ENCODE measurements at places on chromosomes 2 and 18.

DNA sequence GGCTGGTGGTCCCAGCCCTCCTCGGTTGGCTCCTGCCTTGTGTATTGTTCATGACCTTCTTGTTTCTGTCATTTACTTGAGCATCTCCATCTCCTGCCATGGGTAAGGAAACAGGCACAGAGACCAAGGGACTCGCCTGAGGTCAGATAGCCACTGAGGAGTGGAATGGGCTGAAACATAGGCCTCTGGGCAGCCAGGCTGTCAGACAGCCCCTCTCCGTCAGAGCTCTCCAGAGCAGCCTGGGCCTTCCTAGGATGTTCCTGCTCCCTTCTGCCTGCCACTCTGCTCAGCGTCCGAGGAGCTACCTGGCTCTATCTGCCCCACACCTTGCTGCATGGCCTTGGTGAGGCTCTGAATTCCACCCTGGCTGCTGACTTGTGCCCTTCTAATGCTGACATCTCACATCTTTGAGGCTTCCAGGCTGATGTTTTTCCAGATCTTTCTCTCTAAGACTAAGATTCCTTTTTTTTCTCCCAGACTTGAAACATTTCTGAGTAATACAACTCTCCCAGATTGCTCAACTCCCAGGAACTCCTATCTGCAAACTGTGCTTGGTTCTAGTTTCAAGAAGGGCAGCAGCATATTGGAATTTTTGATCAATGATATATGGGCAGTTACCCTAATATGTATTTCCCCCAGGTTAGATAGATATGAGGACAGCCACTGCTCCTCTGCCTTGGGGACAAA is 67.7 kb downstream of the MCFD2 start:
- DNase-seq: no peak

GRCh38 chr2:229732897-229733296 is 18.5 kb upstream of the DNER start:
- no peak for DNase-seq

GRCh38 chr2:71711133-71711855 is 257.9 kb downstream of the DYSF start:
- no peak for DNase-seq

- DNase-seq: no peak
Measured at GRCh38 chr2:18518116-18519111, 42.0 kb downstream of the RDH14 start.

DNA sequence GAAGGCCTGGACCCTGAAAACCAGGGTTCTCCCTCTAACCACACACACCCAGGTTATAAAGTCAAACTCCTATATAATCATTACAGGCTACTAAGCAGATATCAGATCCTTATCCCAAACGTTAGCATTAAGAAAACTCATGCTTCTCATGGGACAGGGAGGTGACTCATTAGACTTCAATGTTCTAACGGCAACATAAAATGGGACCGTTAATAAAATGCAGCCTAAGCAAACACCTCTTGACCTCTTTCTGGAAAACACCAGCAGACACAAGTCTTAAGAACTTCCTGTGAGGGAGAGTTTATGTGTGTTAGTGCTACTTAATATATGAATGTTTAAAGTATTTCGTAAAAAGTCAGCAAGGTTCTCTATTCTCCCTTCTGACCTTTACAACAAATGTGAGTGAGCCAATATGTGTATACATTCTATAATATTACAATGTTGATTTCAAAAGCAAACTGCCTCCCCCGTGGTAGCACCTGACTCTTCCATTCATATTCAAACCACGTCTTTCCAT is 31.7 kb downstream of the LPIN2 start:
- no peak for DNase-seq

DNA sequence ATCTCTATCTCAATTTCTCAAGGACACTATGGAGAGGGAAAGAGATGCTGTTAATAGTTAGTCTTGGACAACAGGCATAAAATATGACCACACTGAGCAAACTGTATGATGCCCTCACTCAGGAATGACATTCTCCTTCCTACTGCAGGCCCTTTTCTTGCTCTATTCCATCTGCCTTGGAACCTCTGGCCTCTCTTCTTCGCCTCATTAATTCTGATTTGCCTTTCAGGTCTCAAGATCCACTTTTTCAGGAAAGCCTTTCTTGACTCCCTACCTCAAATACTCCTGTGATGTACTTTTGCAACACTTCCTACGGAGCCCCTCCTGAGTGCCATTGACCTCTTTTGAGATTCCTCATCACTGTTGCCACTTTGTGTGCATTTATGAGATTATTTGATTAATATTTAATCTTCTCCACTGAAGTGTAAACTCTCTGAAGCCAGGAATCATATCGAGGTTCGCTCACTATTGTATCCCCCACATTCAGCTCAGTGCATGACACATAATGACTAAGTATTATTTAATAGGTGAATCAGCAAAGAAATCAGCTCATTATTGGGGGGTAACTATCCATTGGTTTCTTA is 21.3 kb upstream of the SPP2 start:
- no peak for DNase-seq

- no peak for DNase-seq
Measured at GRCh38 chr2:155975734-155976133, 356.8 kb downstream of the NR4A2 start.

GRCh38 chr18:50410894-50411293 is 36.0 kb downstream of the SKA1 start:
- no peak for DNase-seq

GRCh38 chr18:62870643-62871042 is 155.3 kb downstream of the PHLPP1 start:
- DNase-seq: no peak

- DNase-seq: no peak
Measured at GRCh38 chr2:218169757-218170546, 3.2 kb upstream of the CXCR1 start.

DNA sequence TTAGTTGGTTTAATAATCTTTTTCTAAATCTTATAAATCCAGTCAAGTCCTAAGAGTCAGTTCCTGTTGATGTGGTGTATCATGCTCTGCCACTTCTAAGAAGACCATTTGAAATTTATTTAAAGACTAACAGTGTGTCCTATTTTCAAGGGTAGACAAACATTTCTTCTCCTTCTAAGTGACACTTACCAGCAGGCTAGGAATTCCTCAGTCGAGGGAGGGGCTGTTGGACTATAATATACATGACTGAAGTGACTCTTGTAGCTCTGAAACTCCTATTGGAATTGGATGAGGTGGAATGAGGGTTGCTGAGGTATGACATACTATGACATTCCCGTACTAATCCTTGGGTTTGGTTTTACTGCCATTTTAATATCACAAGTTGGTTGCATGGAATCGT is 30.6 kb downstream of the ITGB6 start:
- DNase-seq: no peak

- DNase-seq: no peak
Measured at GRCh38 chr2:124258140-124258880, 233.2 kb downstream of the CNTNAP5 start.

DNA sequence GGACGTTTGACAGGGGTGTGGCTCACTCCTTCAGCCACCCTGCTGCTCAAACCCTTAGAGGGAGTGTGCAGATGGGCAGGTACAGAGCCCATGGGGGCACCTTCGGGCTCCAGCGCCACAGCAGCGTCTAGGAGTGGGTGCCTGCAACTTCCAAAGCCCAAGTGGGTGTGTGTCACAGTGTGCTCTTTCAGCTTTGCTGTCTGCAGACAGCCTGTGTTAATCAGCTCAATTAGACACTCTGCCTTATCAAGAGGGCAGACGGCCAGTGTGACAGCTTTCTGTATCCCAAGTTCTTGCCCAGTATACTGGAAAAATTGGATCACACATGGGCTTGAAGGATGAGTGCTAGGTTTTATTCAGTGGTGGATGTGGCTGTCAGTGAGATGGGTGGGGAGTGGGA is 96.7 kb downstream of the AP1S3 start:
- DNase-seq: no peak

GRCh38 chr2:65067806-65068553 is 11.8 kb downstream of the CEP68 start:
- DNase-seq: no peak

DNA sequence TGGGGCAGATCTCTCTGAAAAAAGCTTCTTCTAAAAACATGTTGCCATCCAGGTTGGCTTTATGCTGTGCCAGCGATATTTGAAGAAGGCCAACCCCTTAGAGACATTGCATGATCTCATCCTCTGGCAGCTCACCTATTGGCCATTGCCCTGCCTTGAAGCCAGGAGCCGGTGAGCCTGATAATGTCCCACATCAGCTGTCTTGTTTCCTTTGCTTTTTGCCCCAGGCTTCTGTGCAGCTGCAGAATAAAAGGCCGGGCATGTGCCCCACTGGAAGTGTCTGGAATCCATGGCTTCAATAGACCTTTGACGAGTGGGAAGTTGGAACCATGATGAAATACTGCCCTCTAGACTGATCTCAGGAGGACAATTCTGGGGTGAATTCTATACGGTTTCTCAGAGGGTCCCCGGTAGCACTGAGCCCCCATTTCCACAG is 523.5 kb upstream of the ZEB2 start:
- peak; percentile 96 for DNase-seq

- DNase-seq: no peak
Measured at GRCh38 chr2:24019729-24020128, 9.8 kb downstream of the MFSD2B start.

DNA sequence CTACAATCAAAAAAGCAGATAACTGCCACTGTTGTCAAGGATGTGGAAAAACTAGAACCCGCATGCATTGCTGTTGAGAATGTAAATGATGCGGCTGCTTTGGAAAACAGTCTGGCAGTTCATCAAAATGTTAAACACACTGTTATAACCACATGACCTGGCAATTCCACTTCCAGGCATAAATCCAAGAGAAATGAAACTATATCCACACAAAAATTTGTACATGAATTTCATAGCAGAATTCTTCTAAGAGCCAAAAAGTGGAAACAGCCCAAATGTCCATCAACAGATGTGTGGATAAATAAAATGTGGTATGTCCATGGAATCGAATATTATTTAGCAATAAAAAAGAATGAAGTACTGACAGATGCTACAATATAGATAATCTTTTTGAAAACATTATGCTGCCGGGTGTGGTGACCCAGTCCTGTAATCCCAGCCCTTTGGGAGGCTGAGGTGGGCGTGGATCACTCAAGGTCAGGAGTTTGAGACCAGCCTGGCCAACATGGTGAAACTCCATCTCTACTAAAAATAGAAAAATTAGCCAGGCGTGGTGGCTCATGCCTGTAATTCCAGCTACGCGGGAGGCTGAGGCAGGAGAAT is 32.0 kb downstream of the ERCC3 start:
- DNase-seq: no peak

DNA sequence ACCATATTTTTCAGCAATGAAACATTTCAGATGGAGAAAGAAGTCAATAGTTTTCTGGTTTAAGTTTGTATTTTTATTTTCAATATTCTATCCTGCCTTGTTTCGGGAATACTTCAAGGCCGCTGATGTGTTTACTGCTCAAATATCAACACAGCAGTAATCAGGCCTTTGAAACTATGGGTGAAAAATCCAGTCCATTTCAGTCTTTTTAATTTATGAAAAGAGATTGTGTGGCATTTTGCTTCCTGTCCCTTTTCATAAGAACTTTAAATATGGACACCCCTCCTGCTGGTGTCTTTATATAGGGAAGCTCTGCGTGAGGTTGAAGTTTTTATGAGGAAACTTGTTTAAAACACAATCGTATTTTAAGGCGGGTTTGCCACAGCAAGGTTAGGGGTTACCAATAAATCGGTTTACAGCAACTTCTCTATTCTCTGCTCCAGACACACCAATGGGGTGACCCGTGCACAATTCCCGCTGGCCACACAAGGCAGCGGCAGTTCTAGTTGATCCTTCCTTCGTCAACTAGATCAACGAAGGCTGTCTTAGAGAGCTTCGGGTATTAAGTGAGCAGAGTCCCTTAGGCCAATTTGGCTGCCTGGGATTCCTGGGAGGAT is 1.2 kb upstream of the TANC1 start:
- DNase-seq: no peak

- DNase-seq: peak; percentile 15
Measured at GRCh38 chr2:223365158-223365679, 236.9 kb downstream of the SCG2 start.

DNA sequence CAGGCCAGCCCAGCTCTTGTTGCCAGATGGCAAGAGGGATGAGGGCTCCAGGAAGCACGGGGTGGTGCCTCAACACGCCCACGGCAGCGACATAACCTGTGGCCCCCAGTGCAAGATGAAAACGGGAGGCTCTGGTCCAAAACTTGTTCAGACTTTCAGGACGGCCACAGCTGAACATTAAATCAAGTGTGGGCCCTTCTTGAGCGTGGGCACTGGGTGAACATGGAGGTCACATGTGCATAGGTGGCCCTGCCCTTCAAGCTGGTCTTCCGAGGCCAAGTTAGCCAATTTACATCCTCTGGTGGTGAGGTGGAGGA is 77.5 kb downstream of the NDUFA10 start:
- no peak for DNase-seq

- DNase-seq: peak; percentile 30
Measured at GRCh38 chr18:59900222-59901128, 679 bp downstream of the PMAIP1 start.

GRCh38 chr2:53202063-53202462 is 565.5 kb upstream of the CHAC2 start:
- DNase-seq: peak; percentile 43

- DNase-seq: no peak
Measured at GRCh38 chr2:67945940-67946339, 116.9 kb downstream of the C1D start.

DNA sequence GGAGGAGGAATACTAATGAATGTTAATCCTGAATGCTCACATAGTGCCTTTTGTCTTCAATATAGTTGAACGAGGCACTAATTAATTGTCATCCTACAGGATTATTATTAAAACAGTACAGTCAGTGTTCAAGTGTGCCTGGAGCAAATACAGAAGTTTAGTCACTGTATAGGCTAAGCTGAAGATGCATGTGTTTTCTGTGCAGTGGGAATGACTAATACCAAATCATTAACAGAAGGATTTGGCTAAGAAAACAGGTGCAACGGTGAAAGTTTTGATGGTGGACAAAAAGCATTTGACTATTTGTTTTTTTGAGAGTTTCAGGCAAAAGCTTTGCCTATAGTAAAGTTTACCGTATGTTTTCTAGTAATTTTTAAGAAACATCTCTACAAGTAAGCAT is 62.8 kb downstream of the DCC start:
- DNase-seq: no peak

DNA sequence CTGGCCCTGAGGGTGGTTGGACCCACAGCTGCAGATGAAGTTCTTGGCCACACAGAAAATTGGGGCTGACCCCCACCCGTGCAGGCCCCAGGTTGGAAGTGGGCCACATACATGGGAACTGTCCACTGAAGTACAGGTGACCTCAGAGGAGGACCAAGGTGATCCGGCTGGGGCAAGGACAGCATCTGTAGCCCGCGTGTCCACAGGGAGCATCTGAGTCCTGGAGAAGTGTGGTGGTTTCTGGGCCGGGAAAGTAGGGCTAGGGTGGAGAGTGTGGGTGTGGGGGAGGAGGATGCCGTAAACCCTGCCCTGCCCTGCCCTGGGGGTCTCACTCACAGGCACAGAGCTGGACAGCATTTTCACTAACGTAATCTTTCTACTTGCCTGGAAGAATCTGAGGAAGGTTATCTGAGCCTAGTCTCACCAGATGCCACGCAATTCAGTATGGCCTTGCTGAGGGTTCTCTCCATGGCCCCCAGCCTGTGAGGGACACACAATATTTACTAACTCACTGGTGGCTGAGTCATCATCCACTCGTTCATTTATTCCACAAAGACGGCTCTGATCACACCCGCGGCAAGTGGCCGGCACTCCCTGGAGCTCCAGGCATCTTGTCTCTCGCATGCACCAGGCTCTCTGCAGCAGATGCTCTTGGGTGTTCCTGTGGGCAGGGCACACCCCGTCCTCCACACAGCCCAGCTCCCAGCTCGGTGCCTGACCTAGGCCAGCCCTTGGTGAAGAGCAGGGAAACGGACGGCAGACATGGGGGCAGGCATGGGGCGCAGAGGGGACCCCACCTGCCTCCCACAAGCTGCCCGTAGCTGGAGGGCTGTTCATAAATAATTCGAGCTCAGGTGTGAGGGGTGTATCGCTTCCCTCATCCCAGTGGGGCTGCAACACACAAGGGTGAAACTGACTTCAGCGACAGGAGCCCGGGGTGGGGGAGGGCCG is 51.2 kb downstream of the INHBB start:
- DNase-seq: peak; percentile 5

All from pons (tissue), 1 donor.